Kidney (tissue), 22 donors: ENCODE measurements at places on chromosomes 3 and 15. TPM values are rescaled to one million over a fixed set of nuclear protein-coding genes. Genes with fewer than 3 reads are reported as not detected.

The GOLGA8T gene
- not detected for total RNA-seq

The CXCR6 gene
- total RNA-seq = 2.7 TPM

The TAGLN3 gene
- 0.79 TPM for total RNA-seq

The ZNF620 gene
- 6.9 TPM for total RNA-seq

The TMEM212 gene
- not detected for total RNA-seq

The GPR171 gene
- 4.9 TPM for total RNA-seq

The TTLL13 gene
- total RNA-seq = 0.54 TPM

The PRSS50 gene
- total RNA-seq = 0.35 TPM

The HGD gene
- 72.0 TPM for total RNA-seq

The GXYLT2 gene
- 3.8 TPM for total RNA-seq

The MYZAP gene
- 3.3 TPM for total RNA-seq

The GMNC gene
- total RNA-seq = 1.9 TPM

GRCh38 chr3:169350228-169350627 is 313.3 kb downstream of the MECOM start:
- no peaks in the 10 kb centered on the region for H3K4me1 ChIP-seq
- no peak overlapping the region for H3K4me3 ChIP-seq
- DNase-seq = no peak

GRCh38 chr3:127351321-127351720 is 63.5 kb upstream of the PRR20G start:
- no peak overlapping the region for H3K27ac ChIP-seq
- no peaks in the 10 kb centered on the region for H3K27me3 ChIP-seq
- no peaks in the 10 kb centered on the region for H3K4me1 ChIP-seq
- no peak overlapping the region for H3K4me3 ChIP-seq
- no peak for DNase-seq

DNA sequence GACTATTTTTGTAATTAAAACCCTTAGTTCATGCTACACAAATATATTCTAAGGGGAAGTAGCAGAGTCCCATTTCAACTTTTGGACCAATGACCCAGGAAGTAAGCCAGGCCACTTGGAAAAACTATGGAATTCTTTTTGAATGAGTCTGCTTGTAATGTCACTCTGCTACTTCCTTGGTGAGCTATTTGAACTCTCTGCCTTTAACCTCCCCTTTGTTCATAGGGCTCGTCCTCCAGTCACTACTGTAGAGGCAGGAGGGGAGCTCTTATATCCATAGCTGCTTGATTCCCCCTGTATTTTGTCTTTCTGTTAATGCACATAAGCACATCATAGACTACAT is 119.6 kb downstream of the UACA start:
- no peaks in the 10 kb centered on the region for H3K36me3 ChIP-seq
- no peaks in the 10 kb centered on the region for H3K4me1 ChIP-seq
- H3K27me3 ChIP-seq = no peaks in the 10 kb centered on the region
- DNase-seq = no peak
- no peak overlapping the region for H3K4me3 ChIP-seq
- H3K27ac ChIP-seq = no peak overlapping the region

- H3K27me3 ChIP-seq = no peaks in the 10 kb centered on the region
- no peak overlapping the region for H3K27ac ChIP-seq
- DNase-seq = no peak
- H3K36me3 ChIP-seq = no peaks in the 10 kb centered on the region
Observed at GRCh38 chr3:148790370-148790769, 37.2 kb upstream of the CPB1 start.

DNA sequence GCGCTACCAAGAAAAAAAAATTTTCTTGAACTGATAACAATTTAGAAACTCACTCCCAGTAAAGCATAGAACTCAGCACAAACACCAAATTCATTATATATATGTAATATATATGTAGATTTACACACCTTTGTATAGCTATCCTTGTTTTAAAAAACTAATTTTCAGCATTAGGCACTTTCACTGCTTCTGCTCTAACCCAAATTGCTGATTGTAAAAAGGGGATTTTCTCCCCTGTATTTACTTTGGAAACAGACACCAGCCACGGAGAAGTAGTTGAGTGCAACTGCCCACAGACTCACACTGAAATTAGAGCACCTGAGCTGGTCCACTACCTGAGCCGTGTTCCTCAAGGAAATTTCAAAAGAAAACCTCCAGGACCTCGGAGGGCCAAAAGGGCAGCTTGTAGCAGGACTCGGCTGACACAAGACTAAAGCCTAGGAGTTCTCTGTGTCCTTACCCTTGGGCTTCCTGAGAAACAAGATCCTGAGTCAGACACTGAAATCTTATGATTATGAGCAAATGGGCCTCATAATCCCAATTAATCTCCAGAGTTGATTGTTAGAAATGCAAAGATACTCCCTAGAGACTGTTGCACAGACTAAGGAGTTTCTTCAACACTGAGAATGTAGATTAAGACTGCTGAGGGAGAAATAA is 106.0 kb downstream of the TNIK start:
- H3K36me3 ChIP-seq = no peaks in the 10 kb centered on the region
- DNase-seq = no peak
- no peak overlapping the region for H3K4me3 ChIP-seq
- no peak overlapping the region for H3K27ac ChIP-seq

GRCh38 chr3:78993375-78993774 is 774.4 kb downstream of the ROBO1 start:
- no peak for DNase-seq
- H3K27me3 ChIP-seq = no peaks in the 10 kb centered on the region
- no peaks in the 10 kb centered on the region for H3K36me3 ChIP-seq
- H3K4me1 ChIP-seq = no peaks in the 10 kb centered on the region
- no peak overlapping the region for H3K27ac ChIP-seq
- H3K4me3 ChIP-seq = no peak overlapping the region

GRCh38 chr3:133474251-133474801 is 74.5 kb downstream of the BFSP2 start:
- no peak overlapping the region for H3K27ac ChIP-seq
- H3K4me3 ChIP-seq = no peak overlapping the region
- no peaks in the 10 kb centered on the region for H3K4me1 ChIP-seq
- peak; percentile 50 for DNase-seq

DNA sequence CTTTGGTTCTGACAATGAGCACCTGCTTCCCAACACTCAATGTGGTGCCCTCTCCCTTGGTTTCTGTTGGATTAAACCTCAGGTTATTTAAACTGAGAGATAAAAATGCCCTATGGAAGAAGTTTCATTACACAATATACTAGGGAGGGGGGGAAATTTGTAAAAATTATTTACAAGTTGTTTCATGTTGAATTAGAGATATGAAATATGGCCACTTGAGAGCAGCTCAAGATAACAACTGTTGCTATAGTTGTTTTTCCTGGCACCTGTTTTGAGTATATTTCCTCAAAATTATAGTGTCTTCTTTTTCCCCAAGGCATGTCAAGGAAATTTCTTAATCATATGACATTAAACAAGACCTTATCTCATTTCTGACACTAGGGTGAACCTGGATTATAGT is 101.7 kb upstream of the COL6A5 start:
- H3K36me3 ChIP-seq = no peaks in the 10 kb centered on the region
- H3K27ac ChIP-seq = no peak overlapping the region
- H3K4me1 ChIP-seq = no peaks in the 10 kb centered on the region
- DNase-seq = no peak
- H3K4me3 ChIP-seq = no peak overlapping the region

DNA sequence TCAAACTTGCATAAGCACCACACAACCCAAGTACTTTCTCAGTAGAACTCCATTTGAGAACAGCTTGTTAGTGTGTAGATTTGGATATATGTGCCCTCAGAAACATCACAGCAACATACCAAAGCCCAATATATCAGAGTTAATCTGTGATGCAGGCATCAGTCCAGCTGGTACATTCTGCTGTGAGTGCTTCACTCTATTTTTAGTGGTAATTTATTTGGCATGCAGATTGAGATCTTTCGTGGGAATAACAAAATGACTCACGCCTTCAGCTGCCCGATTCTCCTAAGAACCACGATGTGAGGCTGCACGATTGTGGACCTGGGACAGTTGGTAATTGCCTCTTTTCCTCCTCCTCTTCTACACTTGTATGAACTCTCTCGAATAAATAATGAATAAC is 730.7 kb downstream of the SQOR start:
- H3K27ac ChIP-seq = no peak overlapping the region
- no peaks in the 10 kb centered on the region for H3K4me1 ChIP-seq
- no peaks in the 10 kb centered on the region for H3K27me3 ChIP-seq
- H3K4me3 ChIP-seq = no peak overlapping the region

DNA sequence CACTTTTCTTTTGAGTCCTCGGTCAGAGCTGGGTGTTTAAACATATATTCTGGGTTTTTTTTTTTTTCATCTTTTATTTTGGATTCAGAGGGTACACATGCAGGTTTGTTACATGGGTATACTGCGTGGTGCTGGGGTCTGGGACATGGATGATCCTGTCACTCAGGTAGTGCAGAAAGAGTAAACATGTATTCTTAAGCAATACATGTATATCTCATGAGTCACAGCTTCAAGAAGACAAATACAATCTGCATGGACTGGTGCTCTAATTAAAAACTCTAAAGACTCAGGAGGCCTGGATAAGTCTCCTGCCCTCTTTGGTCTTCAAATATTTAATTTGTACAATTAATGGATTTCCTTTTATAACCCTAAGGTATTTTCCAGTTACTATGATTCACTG is 50.6 kb upstream of the PHLDB2 start:
- DNase-seq = no peak
- H3K27ac ChIP-seq = peak overlapping the region; percentile 79
- no peak overlapping the region for H3K4me3 ChIP-seq
- peaks cover 13% of the 10 kb centered on the region for H3K4me1 ChIP-seq

- no peak overlapping the region for H3K4me3 ChIP-seq
- no peak overlapping the region for H3K27ac ChIP-seq
- DNase-seq = no peak
Observed at GRCh38 chr3:37030588-37030987, 37.3 kb downstream of the MLH1 start.

DNA sequence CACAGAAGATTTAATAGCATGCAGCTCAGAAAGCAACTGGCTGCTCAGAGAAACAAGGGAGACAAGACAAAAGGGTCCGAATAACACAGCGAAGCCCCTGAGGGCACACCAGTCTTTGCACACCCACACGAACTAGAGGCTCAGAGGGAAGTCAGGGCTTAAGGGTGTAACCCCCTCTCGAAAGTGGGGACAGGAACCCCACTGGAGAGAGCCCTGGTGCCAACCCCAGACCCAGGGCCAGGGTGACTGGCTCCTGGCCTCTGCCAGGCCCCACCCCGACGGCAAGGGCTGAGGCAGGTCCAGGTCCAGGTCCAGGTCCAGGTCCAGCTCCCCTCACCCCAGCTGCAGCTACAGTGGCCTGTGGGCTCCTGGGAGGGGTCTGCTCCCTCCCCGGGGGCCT is 10.5 kb upstream of the PRR23E start:
- H3K36me3 ChIP-seq = no peaks in the 10 kb centered on the region
- no peak for DNase-seq
- no peak overlapping the region for H3K27ac ChIP-seq
- H3K4me3 ChIP-seq = no peak overlapping the region
- H3K4me1 ChIP-seq = no peaks in the 10 kb centered on the region

GRCh38 chr3:124924741-124925140 is 9.8 kb downstream of the MUC13 start:
- H3K4me1 ChIP-seq = no peaks in the 10 kb centered on the region
- no peak overlapping the region for H3K4me3 ChIP-seq
- DNase-seq = no peak
- no peaks in the 10 kb centered on the region for H3K27me3 ChIP-seq
- no peak overlapping the region for H3K27ac ChIP-seq

DNA sequence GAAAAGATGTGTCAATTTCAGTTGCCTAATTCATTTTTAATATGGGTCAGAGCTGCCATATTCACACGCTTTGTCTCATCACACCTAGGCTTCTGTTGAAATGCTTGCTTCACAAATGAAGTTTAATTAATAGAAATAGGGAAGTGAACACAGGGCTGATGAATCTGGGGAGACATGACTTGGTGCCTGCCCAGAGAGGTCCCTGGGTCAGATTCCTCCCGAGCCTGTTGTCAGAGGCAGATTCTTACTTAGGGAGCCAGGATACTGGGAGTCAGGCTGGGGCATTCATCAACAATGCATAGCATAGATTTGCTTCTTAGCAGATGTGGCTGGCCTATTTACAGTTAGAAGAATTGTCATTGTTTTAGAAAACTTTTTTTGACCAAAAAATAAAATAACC is 90.6 kb downstream of the CACNA1D start:
- no peaks in the 10 kb centered on the region for H3K4me1 ChIP-seq
- no peaks in the 10 kb centered on the region for H3K36me3 ChIP-seq
- no peak overlapping the region for H3K27ac ChIP-seq

DNA sequence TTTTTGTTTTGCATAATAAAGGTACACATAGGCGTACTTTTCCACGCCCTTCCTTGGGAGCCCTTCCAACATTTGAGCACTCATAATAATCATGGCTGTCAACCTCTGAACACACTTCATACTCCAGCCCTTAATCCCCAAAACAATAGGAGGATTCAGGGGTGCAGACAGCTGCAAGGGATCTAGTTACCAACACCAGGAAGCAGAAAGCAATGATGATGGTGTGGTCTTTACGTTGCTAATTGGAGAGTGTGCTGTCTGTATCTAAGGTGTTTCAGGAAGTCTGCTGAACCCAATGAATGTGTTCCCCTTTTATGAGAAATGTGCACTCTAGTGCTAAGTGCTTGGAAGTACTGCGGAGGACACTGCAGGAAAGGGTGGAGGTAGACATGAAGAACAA is 60.3 kb upstream of the PDZRN3 start:
- no peak overlapping the region for H3K27ac ChIP-seq
- no peaks in the 10 kb centered on the region for H3K4me1 ChIP-seq
- DNase-seq = no peak
- no peaks in the 10 kb centered on the region for H3K36me3 ChIP-seq
- H3K27me3 ChIP-seq = no peaks in the 10 kb centered on the region

DNA sequence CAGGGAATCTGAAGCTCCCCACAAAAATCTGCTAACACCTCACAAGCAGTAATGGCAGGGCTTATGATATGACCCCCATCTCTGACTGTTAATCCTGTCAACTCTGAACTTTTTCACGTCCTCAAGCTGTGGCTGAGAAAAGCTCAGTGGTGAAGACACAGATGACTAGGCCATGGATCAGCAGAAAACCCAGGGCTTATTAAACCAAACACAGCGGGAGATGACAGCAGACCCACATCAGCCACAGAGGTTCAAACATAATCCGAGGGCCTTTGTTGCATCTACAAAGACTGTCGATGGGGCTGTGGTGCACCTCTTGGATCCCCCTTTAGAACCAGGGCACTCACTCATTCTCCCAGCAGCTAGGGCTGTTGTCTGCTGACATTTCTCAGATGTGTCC is 50.4 kb downstream of the GLB1 start:
- peaks cover 5% of the 10 kb centered on the region for H3K4me1 ChIP-seq
- no peak for DNase-seq
- no peaks in the 10 kb centered on the region for H3K27me3 ChIP-seq
- H3K27ac ChIP-seq = no peak overlapping the region
- peaks cover 8% of the 10 kb centered on the region for H3K36me3 ChIP-seq

- H3K36me3 ChIP-seq = no peaks in the 10 kb centered on the region
- no peaks in the 10 kb centered on the region for H3K27me3 ChIP-seq
- no peak overlapping the region for H3K27ac ChIP-seq
- no peak for DNase-seq
- H3K4me1 ChIP-seq = no peaks in the 10 kb centered on the region
Observed at GRCh38 chr3:184459355-184459754, 79.5 kb downstream of the CHRD start.
